ENCODE measurements at places on chromosomes 11 and 22.

DNA sequence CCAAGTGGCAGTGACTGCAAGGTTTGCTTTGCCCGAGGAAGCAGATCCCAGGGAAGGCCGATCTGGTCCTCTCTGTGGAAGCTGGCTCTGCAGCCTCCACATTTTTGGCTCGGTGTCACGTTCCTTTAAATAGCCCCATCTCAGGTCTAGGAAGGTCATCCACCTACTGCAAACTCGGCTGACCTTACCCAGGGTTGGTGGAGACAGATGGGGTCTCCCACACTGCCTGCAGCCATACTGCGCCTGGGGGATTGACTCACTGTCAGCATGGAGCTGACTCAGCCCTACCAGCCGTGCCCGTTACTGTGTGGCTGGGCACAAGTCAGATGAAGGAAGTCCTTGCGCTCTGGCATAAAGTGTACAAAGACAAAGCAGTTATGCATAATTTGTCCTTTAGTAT, 16.9 kb downstream of the CDPF1 start:
- DNase-seq: no peak

DNA sequence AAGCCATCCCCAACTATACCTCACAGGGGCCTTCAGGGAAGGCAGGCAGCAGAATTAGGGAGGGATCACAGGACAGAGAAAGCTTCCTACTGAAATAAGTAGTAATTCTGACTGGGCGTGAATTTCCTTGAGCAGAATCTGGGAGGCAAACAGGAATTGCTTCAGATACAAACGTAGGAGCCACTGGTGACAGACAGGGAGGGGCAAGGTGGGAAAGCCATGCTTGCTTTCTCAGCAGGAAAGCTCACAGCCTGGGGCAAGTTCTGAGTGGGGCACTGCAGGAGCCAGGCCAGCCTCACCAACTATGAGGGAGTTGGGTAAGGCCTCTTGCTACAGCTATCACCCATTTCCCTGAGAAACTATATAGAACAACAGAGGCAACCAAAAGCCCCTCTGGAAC, 43.6 kb downstream of the ARHGAP32 start:
- DNase-seq: no peak

GRCh38 chr11:73389916-73390315, 13.7 kb downstream of the RELT start:
- no peak for DNase-seq

- DNase-seq: no peak
Observed at GRCh38 chr11:34659096-34659733, 38.3 kb downstream of the EHF start.

GRCh38 chr11:32858731-32859130, 29.0 kb downstream of the PRRG4 start:
- no peak for DNase-seq

GRCh38 chr11:94544646-94545263, 1.0 kb downstream of the FUT4 start:
- DNase-seq: no peak

- DNase-seq: no peak
Observed at GRCh38 chr11:674406-674805, 20.6 kb downstream of the DEAF1 start.

DNA sequence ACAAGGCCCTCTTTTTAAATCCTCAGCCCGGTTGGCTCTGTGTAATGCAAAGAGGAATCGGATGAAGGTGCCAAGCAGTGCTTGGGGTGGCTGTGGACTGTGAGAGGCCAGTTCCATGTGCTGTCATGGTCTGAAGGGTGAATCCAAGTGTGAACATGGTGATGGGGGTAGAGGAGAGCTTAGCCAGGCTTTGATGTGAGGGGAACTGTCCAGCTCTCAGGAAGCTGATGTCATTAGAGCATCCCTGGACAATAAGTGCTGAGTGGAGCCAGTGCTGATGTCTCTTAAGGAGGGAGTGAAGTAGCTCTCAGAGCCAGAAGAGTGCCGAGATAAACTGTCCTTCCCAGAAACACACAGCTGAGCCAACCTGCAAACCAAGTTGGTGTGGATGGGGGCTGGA, 53.6 kb downstream of the NAV2 start:
- no peak for DNase-seq

DNA sequence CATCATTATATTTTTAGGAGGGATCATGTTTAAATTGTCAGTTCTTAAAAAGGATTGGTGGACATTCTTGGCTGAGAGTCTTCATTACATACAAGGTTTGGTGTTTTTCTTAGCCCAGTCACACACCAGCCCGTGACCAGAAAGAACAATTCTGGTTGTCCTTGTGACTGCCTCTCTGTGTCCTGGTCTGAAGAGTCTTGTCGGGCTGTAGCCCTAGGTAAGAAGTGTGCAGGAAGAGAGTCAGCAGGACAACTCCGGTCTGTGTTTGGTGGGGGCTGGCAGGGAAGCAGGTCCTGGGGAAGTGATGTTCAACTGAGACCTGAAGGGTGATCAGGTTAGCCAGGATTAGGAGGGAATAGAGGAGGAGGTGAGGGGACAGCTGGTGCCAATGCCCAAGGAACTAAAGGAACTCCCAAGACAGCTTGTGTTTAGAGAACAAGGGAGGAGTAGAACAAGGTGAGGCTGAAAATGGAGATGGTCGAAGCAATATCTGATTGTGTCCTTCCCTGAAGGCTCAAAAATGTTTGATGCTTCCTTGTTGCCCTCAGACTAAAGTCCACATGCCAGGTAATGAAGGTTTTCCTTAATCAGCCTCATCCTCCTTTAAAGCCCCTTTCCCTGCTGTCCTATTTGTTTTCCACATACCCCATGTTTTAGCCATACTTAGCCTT, 65.3 kb upstream of the ADORA2A start:
- DNase-seq: no peak
